ENCODE measurements at places on chromosomes 7 and 10. TPM values are rescaled to one million over a fixed set of nuclear protein-coding genes. Genes with fewer than 3 reads are reported as not detected.

Gene BHLHA15
- 584 TPM for total RNA-seq

Gene CDNF
- 15.3 TPM for total RNA-seq

Gene ESYT2
- 40.5 TPM for total RNA-seq

Gene TFR2
- total RNA-seq, result 0.26 TPM

- no peak overlapping the region for H3K4me3 ChIP-seq
- no peak overlapping the region for H3K27ac ChIP-seq
- H3K36me3 ChIP-seq, result peaks cover 5% of the 10 kb centered on the region
- no peaks in the 10 kb centered on the region for H3K27me3 ChIP-seq
- peaks cover 7% of the 10 kb centered on the region for H3K4me1 ChIP-seq
These were observed 19.7 kb downstream of the AHR start for GRCh38 chr7:17318146-17318545.

DNA sequence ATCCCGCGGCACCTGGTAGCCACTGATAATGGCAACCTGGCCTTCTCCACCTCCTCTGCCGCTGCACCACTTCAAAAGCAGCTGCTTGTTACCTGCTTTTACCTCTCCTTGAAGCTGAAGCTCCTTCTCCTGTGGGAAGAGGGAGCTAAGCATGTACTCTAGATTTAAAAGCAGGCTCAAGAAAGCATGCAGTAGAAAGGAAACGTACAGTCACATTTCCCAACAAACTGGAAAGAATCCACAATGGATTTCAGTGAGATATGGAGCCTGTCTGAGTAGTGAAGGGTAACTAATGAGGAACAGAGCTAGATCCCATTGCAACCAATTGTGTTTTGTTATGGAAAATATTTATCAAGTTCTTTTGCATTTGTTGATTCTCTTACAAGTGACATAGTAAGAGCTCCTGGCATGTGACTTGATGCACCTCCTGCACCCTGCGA is 457.4 kb upstream of the GALNT17 start:
- no peak for DNase-seq
- no peak overlapping the region for H3K4me3 ChIP-seq
- H3K4me1 ChIP-seq, result no peaks in the 10 kb centered on the region
- H3K36me3 ChIP-seq, result no peaks in the 10 kb centered on the region

- no peak overlapping the region for H3K27ac ChIP-seq
- no peak overlapping the region for H3K4me3 ChIP-seq
- DNase-seq, result no peak
- no peaks in the 10 kb centered on the region for H3K27me3 ChIP-seq
These were observed 40.8 kb upstream of the CTBP2 start for GRCh38 chr10:125201108-125201524.

DNA sequence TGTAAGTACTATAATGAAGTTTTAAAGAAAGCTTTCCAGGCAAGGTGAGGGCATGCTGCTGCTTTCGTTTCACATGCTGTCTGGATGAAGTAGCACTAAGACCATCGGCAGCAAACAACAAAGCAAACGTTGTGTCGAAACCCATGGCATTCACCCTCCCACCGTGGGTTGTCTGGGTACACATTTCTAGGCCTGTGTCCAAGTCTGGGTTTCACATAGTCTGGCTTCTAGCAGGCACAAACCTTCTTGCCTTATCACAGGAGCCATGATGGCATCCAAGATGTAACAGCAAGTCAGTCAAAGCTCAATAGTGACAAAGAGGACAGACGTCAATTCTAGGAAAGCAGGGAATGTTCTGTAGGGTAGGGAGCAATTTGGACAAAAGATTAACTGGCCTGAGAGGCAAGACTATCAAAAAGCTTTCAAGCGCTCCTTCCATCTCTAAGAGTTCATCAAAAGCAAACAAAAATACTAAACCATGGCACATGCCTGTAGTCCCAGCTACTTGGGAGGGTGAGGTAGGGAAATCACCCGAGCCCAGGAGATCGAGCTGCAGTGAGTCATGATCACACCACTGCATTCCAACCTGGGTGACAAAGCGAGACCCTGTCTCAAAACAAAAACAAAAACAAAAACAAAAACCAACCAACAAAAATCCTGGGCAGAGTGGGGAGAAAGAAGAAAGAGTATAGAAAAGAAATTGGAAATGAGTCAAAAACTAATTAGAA is 42.7 kb downstream of the PAXIP1 start:
- H3K27me3 ChIP-seq, result no peaks in the 10 kb centered on the region
- peaks cover 2% of the 10 kb centered on the region for H3K36me3 ChIP-seq
- peak; percentile 5 for DNase-seq

DNA sequence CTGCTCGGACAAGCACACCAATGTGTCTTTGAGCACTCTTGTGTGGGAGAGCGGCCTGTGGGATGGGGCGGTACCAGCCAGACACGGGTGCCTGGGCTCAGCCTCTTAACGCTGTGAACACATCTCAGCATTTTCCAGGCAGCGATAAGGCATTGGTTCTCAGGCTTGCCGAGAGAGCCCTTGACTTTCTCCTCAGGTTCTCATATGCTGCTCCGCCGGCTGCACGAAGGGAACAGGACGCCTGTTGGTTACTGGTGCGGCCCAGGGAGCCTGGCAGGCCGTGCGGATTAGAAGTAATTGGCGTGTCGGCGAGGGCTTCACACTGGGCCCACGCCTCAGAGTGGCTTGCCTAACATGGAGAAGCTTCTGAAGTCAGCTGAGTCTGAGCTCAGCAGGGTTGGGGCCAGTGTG is 456.7 kb upstream of the FOXK1 start:
- no peaks in the 10 kb centered on the region for H3K27me3 ChIP-seq
- no peaks in the 10 kb centered on the region for H3K36me3 ChIP-seq
- no peaks in the 10 kb centered on the region for H3K4me1 ChIP-seq
- H3K4me3 ChIP-seq, result no peak overlapping the region
- DNase-seq, result no peak
- no peak overlapping the region for H3K27ac ChIP-seq

DNA sequence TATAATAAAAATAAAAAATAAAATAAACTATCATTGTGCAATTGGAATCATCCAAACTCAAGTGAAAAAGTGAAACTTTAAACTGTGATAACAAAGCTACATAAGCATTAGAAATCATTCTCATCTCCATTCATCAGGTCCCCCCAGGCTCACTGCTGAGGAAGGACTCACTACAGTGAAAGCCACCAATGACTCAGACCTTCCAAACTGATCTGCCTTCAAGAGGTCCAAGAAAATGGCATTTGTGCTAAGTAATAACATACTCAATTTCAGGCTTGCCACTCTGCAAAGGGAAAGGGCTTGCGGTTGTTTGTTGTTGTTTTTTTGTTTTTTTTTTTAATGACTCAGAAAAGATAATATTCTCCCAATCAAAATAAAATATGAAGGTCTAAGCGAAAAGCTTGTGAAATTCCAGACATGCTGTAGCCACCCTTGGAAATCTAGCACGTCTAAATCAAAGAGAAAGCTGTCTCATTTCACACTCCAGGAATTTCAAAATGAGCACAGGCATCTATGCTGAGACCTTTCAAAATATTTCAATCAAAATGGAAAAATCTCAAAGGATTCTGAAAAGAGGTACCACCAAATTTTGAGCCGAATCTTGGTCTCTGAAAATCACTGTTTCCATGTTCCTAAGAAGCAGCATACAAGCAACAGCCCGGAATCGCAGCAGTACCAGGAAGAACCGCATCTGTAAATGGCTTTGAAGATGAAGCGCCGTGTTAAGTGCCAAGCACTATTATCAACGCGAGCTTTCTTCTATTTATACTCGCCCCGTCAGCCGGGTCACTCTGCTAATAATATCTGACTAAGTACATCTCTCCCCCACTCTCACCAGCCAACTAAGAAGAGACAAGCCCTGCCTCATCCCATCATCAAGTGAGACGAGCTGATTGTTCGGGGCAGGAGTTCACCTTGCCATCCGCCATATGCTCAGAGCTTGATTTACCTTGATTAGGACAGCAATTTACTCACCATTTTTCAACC is 13.5 kb downstream of the SFMBT2 start:
- no peaks in the 10 kb centered on the region for H3K36me3 ChIP-seq
- H3K4me1 ChIP-seq, result no peaks in the 10 kb centered on the region
- no peak for DNase-seq
- no peak overlapping the region for H3K4me3 ChIP-seq
- no peaks in the 10 kb centered on the region for H3K27me3 ChIP-seq

DNA sequence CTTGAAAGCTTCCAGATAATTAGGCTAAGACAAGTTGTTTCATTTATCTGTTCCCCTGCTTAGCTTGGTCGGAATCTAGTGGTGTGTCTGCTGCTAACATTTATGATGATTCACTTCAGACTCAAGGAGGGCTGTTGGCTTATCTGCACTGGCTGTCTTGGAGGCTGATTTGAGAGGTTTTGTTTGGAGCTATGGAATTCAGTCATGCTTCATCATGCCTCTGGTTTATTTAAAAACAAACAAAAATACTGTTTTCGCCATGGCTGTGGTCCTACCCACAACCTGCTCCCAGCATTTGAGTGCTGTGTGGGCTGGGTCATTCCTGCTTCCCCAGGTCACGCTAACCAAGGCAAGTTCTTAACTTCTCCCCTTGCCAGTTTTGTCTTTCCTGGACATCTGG is 11.7 kb upstream of the ARPC1B start:
- DNase-seq, result no peak
- H3K27ac ChIP-seq, result no peak overlapping the region
- no peak overlapping the region for H3K4me3 ChIP-seq
- H3K36me3 ChIP-seq, result peaks cover 35% of the 10 kb centered on the region
- no peaks in the 10 kb centered on the region for H3K4me1 ChIP-seq

Data from body of pancreas (tissue), 4 donors.